ENCODE measurements at places on chromosomes 12 and 14. TPM values are rescaled to one million over a fixed set of nuclear protein-coding genes. Genes with fewer than 3 reads are reported as not detected.

PLEKHD1 gene
- 0.28 TPM for total RNA-seq

DNA sequence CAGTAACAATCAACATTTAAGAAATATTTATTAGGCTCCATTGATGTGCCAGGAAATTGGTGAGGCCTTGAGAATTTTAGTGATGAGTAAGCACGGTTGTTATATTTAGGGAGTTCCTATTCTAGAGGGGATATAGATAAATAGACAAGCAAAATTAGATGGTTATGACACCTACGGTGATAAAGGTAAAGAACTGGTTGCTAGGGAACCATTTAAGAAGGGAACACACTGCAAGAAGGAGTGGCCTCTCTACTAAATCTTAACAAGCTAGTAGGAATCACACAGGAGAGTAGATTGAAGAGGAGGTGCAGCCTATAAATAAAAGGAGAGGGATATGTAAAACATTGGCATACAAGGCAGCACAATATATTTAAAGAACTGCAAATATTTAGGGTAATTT is 155.2 kb downstream of the LRIG3 start:
- no peak overlapping the region for H3K4me3 ChIP-seq
- no peaks in the 10 kb centered on the region for H3K36me3 ChIP-seq
- H3K4me1 ChIP-seq = no peaks in the 10 kb centered on the region
- DNase-seq = no peak
- H3K27me3 ChIP-seq = no peaks in the 10 kb centered on the region

GRCh38 chr12:3160081-3160480 is 82.9 kb downstream of the TSPAN9 start:
- peaks cover 15% of the 10 kb centered on the region for H3K4me1 ChIP-seq
- H3K27me3 ChIP-seq = no peaks in the 10 kb centered on the region
- no peak for DNase-seq
- H3K27ac ChIP-seq = no peak overlapping the region
- H3K4me3 ChIP-seq = no peak overlapping the region

DNA sequence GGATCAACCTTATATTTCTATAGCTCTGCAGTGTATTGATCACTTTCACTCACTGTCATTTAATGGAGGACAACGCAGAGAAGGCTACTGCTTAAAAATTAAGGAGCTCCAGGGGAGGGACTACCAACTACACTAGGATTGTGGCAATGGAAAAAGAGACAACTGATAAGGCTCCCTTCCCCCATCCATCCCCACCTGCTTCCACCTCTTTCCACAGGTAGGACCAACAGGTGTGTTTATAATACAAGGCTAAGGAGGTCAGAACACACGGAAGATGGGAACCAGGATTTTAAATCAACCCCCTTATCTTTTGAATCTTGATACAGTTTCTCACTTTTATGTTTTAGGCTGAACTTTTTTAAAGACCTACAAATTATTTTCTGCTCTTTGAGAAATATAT is 90.8 kb downstream of the STAB2 start:
- no peak overlapping the region for H3K4me3 ChIP-seq
- no peaks in the 10 kb centered on the region for H3K27me3 ChIP-seq
- no peaks in the 10 kb centered on the region for H3K36me3 ChIP-seq
- no peaks in the 10 kb centered on the region for H3K4me1 ChIP-seq

DNA sequence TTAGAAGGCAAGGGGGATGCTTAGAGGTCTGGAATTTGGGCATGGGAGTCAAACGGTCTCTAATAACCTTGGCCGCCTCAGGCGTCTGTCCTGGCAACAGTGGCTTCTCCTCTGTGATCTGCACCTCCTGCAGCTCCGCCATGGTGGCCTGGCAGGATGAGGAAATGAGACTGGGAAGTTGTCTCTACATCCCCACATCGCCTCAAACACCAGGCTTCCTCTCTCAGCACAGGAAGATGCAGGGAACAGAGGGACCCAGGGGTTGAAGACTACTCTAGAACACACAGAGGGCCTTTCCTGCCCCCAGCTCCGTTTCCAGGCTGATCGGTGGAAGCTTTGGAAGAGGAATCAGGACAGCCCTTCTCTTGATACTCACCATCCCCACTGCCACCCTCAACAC is 1.7 kb downstream of the NDRG2 start:
- no peaks in the 10 kb centered on the region for H3K36me3 ChIP-seq
- no peak overlapping the region for H3K4me3 ChIP-seq
- H3K27ac ChIP-seq = no peak overlapping the region
- H3K27me3 ChIP-seq = peaks cover 30% of the 10 kb centered on the region
- DNase-seq = no peak

DNA sequence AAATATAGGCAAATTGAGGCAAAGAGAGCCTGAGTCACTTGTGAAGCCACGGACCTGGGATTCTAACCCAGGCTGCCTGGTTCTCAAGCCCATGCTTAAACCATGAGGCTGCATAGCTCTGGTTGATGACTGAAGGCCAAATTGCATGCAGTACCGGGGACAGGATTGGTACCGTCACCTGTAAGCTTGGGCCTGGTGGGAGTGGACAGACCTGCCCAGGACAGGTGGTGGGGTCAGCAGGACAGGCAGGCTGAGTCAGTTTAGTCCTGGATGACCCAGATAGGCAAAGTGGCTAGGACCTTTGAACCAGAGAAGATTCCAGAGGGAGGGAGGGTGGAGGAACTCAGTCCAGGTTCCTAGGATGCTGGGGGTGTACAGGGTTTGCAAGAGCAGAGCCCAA is 25.8 kb downstream of the RIN3 start:
- no peaks in the 10 kb centered on the region for H3K36me3 ChIP-seq
- no peaks in the 10 kb centered on the region for H3K27me3 ChIP-seq
- no peaks in the 10 kb centered on the region for H3K4me1 ChIP-seq
- H3K27ac ChIP-seq = no peak overlapping the region
- H3K4me3 ChIP-seq = no peak overlapping the region

DNA sequence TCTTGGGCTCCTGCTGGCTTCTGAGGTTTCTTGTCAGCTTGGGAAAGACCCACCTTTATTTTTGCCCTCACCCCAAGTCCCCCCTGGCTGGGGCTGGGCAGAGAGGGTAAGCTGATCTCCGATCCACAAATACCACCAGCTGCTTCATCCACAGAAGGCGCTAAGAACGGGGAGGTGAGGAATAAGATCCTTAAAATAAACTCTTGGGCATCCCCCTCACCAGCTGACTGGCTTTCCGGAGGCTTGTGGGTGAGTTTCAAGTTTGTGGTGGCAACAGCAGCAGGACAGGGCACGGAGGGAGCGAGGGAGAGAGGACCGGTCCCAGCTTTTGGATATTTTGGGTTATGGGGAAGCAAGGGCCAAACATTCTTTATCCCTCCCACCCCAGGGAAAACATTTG is 20.8 kb upstream of the HSPB8 start:
- H3K4me3 ChIP-seq = no peak overlapping the region
- H3K4me1 ChIP-seq = peaks cover 6% of the 10 kb centered on the region
- no peaks in the 10 kb centered on the region for H3K36me3 ChIP-seq
- DNase-seq = no peak
- no peaks in the 10 kb centered on the region for H3K27me3 ChIP-seq
- H3K27ac ChIP-seq = no peak overlapping the region

Measured in GM23338 (cell line).